AG04450 (cell line): ENCODE measurements at places on chromosomes 13 and 19.

GRCh38 chr13:107458269-107458668, 757.1 kb downstream of the LIG4 start:
- DNase-seq: no peak

DNA sequence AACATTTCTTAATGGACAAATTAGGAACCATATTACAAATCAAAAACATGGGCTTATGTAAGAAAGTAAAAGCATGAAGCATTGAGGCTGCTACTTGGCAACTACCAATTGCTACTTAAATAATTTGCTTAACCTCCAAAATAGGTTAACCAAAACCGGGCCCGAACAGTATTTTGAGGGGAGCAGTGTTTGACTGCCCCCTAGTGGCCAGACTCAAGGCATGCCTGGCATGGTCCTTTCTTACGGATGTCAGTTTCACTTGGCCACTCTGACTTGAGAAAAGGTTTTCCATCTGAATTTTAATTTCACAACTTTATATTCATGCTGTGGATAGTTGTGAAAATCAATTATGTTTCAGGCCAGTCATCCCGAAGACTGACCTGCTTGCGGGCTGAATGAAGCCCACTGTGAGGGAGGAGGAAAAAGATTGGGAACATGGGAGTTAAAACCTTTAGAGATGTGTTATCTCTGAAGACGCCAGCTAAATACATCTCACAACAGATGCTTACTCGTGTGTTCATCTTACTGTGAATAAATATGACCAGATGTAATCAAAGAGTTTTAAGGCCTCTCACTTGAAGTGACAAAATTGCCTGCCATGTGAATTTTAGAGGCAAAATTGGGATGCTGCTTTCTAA, 2.9 kb downstream of the RXFP2 start:
- DNase-seq: peak; percentile 42

GRCh38 chr19:4622695-4623421, 16.5 kb upstream of the TNFAIP8L1 start:
- no peak for DNase-seq

- no peak for DNase-seq
These were observed 23.8 kb downstream of the APBA3 start for GRCh38 chr19:3737487-3738205.

- DNase-seq: no peak
These were observed 24.6 kb downstream of the NOSIP start for GRCh38 chr19:49555600-49556411.

GRCh38 chr13:46350003-46350402, 37.0 kb downstream of the RUBCNL start:
- no peak for DNase-seq

DNA sequence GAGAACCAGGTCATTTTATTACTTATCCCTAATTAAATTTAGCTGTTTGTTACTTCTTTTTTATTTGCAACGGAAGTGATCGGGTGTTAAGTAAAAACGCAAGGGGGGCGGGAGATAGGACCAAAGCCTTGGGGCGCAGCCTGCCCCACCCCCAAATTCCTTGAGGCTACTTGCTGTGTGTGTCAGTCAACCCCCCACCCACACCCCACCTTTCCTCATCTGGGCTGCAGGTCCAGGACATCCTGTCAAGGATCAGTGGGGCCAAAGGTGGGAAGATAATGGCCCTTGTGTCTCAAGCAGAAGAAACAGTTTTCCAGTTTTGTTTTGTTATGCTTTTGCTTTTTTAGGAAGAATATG, 1.2 kb upstream of the FOXO1 start:
- DNase-seq: no peak

DNA sequence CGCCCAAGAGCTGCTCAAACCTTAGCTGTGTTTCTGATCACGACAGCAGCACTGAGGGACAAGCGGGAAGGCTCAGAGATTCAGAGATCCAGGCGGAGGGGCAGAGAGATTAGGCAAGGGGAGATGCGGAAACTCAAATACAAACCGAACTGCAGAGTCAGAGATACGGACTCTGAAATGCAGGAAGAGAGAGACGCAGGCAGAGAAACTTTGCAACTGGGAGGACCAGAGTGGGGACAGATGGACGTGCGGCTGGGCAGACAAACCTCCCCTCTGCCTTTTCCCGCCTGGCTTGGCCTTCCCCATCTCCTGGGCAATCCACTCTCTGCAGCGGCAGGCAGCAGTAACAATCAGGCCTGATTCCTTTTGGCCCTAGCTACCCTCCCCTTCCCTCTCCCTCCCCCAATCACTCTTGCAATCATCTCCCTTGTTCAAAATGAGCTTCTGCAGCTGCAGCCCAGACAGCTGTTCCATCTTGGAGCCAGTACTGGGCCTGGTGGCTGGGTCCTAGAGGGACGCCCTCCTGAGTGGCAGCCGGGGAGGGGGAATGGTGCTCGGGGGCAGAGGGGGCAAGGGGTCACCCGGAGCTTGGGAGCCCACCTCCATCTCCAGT, 29.7 kb downstream of the OLFM2 start:
- no peak for DNase-seq

DNA sequence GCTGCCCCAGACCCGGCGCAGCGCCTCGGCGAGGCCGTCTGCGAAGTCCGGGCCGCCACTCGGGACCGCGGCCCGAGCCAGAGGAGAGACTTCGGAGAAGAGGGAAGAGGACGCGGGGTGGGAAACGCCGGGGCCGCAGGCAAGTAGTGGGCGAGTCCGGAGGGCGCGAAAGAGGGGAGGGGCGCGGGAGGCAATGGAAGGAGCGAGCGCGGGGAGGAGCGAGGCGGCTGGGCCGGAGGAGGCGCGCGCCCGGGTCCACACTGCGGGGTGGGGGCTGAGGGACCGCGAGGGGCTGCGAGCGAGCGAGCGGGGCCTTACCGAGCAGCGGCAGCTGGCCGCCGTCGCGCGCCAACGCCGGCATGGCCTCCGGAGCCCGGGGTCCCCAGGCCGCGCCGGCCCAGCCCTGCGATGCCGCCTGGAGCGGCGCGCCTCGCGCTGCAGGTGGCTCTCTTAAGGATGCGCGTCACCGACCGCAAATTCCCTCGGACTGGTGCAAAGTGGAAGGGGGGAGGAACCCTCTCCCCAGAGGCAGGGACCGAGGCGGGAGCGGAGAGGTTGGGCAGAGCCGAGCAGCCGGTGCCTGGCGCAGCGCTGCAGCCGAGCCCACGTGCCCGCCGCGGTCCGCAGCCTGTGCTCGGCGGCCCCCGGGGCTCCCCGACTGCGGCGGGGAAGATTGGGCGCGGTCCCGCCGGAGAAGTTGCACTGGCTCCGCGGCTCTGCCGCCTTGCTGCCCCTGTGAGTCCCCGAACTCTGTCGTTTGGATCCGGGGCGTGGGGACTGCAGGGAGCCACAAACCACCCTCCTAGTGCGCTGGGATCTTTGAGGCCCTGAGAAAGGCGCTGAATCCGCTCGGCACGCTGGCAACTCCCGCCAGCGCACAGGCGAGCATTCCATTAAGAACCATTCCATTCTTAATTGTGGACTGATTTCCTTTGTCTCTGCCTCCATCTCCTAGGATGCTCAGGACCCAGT, at the start of gene FLT3:
TSS of gene FLT3 (minus strand) at position 427 of the 972 bp plus-strand sequence. CDS start at position 361, 66 bp downstream.
- no peak for DNase-seq

GRCh38 chr13:72430923-72431322, 296.5 kb downstream of the MZT1 start:
- DNase-seq: no peak

DNA sequence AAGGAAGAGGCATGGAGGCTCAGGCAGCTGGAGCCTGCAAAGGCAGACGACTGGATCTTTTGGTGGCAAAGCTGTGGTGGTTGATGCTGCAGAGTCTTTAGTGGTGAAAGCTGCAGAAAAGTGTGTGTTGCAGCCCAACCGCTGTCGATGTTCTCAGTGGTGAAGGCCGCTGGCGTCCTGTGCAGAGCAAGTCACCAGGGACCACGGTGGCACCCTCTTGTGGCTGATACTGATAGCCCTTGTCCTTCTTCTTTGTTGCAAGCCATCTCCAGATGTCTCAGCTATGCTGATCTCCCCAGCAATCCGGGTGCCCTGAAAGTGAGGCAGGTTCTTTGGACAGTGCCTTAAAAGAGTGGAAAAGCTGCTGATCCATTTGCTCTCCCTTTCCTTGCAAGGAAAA, 610.9 kb upstream of the PCDH9 start:
- no peak for DNase-seq
